ENCODE measurements at places on chromosomes 11 and 22.
A peak's percentile ranks its signal among the peaks of the same experiment; 100 is the strongest.

DNA sequence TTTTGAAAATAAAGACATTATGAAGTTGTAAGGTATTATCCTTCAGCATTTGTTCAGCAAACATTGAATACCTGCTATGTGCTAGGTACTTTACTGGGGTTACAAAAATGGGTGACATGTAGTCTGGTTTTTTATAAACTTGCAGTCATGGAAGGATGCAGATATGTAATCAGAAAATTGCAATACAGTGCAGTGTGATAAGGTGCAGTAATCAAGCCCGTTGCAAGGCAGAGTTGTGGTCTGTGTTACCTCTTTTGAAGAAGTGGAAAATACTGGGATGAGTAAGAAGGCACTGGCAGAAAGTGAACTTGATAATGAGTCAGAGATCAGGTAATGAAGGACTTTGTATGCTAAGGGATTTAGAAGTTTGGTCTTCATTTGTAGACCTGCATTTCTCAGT lies 8.1 kb downstream of the FBXO7 start:
- peak; percentile 57 for DNase-seq

DNA sequence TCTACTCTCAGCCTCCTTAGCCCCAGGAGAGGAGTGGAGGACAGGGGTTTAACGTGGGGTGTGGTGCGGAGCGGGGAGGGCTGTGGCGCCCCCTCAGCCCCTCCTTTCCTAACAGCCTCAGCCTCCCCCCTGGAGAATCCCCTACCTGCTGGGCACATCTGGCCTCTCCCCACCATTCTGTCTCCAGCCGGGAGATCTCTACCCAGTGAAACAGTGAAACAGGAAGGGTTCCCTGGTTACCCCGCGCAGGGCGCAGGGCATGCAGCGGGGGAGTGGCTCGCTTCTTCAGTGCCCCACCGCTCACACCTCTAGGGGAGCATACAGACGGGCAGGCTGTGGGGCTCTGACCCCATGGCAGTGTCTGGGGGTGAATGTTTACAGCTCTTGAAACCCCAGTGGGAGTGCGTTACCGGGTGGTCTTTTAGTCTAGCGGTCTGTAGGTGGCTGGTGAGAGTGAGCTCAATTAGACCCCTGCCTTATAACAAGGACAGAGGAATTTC lies 54.7 kb upstream of the CCDC188 start:
- no peak for DNase-seq

GRCh38 chr11:19536131-19536530 lies 176.5 kb upstream of the NAV2 start:
- no peak for DNase-seq

DNA sequence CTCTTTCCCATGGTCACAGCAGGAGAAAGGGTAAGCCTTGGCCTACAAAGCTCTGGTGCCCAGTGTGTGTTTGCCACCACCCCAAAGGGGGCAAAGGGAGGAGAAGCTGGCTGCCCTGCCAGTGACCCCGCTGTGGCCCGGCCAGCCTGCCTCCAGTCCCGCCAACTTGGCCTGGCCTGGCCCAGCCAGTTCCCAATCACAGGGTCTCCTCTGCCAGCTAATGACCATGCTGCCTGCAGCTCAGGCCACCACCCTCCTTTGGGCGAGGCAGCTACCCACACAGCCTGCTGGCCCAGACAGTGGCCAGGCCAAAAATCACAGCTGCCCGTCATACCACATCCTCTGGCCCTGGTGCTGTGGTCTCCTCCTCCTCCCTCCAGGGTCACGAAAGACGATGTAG lies 5.1 kb downstream of the GDPD5 start:
- no peak for DNase-seq

- DNase-seq, result peak; percentile 48
Observed at GRCh38 chr11:66316849-66317251, at the start of gene CD248. Gene CD248, minus strand, starts transcription at chr11:66317044. Its CDS starts 17 bp downstream, at chr11:66317027.

DNA sequence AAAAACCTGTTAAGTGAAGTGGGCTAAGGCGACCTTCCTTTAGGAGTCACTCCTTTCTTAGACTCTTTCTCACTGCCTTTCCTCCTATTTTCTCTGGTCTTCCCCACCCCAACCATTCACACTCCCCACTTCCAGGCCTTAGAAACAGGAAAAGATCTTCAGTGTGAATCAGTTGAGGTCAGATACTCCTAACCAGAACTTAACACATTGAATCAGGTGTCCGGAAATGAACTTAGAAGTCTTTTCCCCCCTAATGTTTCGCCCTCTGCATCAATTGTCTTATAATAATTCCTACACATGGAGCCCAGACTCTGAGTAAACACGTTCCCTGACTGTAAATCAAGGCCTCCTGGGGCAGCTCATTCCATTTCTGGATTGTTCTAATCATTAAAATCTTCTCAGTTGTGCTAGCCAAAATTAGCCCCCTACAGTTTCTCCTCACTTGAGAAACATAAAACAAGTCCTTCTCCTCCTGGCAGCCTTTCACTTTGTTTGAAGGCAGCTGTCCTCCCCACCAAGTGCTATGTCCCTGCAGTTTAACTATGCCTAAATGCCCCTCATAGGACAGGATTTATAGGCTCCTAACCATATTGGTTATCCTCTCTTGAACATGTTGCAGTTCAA lies 32.7 kb upstream of the USP47 start:
- no peak for DNase-seq
